ENCODE measurements at places on chromosomes 2 and 18.

GRCh38 chr2:30664761-30665358, 142.4 kb downstream of the CAPN13 start:
- no peak for DNase-seq

- DNase-seq: no peak
Observed at GRCh38 chr2:49416252-49416651, 261.9 kb upstream of the FSHR start.

DNA sequence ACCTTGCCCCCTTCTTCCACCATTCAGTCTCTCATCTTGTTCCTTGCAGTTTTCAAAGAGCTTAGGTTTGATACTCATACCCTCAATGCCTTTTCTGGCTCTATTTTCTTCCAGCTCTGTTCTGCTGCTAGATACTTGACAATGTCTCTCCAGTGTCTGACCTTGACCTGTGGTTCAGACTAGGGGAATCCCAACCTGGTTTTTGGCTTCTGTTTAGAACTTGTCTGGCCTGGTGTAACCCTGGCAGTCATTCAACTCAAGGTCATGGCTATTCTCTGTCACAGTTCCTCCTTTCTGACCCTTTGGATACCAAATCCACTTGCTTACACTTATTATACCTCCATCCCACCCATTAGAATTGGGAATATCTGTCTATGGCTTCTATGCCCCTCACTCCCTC, 31.8 kb upstream of the IMP4 start:
- no peak for DNase-seq

DNA sequence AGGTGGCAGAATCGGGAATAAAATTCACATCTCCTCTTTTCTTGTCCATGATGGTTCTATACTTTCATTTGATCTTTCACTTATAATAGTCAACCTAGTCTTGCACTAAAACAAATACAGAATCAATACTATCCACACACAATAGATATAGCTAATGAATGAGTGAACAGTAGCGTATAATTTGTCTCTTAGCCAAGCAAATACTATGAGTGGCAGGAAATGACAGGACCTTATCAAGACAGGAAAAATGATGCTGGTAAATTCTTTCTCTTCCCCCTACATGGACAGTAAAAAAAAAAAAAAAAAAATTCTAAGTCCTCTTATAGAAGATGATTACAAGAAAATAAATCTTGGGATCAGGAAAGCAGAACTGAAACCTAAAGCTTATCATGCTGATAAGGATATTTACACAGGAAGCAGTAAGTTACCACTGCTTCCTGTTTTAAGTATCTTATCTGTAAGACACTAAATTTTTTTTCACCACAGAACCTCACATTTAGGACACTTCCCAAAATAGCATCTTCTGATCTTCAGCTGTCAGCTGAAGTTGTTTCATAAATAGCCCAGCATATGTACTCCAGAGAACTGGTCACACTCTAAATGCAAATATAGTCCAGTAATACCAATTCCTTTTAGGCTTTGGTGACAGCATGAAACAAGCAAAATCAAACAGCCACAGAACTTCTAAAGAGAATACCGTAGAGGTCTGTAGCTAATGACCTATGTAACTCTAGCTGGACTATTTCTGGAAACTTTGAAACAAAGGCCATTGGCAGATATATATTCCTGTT, 27.0 kb downstream of the IRS1 start:
- no peak for DNase-seq

GRCh38 chr18:6646801-6647200, 82.7 kb upstream of the ARHGAP28 start:
- no peak for DNase-seq

- peak; percentile 53 for DNase-seq
Observed at GRCh38 chr2:10449838-10450691, 1.9 kb upstream of the ODC1 start.

GRCh38 chr2:105780606-105781005, 35.9 kb downstream of the NCK2 start:
- no peak for DNase-seq

DNA sequence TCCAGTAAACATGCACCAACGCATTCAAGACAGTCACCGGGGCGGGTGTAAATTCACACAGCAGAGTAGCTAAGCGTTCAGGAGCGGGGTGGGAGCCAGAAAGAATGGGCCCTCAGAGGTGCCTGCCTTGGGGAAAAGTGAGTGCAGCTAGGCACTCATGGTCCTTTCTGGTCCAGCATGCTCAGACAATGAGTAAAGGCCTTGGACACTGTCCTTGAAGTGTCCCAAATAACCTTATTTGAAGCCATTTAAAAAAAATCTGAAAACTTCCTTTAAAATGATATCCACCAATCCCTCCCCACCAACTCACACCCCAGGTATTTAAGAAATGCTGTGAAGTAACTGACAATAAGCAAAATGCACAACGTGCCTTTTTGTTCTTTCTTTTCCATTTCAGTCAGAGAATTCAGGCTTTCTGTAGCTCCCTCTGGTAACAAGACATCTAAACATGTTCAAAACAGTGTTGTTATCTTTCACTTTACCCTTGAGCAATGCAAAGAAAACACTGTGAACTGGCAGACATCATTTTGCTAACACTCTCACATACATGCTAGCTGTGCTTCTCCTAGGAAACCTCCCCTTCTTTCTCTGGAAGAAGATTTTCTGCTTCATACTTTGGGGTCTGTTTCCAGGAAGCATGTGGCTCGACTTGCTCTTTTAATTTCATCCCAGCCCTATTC, 445.1 kb upstream of the SPRED2 start:
- no peak for DNase-seq

DNA sequence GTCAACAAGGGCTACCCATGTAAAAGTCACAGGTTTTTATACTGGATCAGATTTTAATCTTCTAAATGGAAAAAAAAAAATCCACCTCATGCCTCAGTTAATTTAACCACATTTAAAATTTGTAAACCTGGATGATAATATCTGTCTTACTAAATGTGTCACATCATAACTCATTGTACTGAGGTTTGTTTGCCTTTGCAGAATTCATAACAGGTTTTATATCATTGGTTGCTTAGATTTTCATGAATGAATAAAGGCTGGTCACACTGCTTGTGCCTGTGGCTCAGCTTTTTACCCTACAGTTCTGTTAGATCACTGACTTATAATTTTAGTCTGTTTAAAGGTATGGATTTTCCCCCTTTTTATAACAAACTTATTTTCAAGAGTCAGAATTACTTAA, 48.9 kb downstream of the PSMD14 start:
- no peak for DNase-seq

DNA sequence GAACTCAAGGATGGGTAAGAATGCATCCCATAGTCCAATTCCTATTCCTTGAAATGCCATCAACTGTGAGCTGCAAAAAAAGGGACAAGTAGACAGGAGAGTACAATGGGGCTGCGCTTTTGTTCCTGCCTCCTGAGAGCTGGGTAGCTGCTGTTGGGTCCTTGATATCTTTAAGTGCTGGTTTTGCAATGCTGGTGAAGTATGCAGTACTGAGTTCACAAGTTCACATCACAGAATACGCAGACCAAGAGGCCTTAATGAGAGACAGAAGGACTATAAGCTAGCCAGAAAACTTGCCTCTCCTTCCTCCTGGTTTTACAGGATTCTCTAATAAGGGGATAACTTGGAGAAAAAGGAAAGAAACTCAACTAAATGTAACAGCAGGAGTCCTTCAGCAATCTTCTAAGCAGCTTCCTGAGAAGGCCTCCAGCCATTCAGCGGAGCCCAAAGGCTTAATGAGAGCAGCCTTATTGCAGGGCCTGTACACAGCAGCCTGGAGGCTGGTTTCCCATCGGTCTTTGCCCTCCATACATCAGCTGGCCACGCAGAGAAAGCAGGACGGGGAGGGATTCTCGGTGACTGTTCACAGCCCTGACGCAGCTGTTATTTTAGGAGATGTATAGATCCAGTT, 293.1 kb downstream of the CDCA7 start:
- no peak for DNase-seq

DNA sequence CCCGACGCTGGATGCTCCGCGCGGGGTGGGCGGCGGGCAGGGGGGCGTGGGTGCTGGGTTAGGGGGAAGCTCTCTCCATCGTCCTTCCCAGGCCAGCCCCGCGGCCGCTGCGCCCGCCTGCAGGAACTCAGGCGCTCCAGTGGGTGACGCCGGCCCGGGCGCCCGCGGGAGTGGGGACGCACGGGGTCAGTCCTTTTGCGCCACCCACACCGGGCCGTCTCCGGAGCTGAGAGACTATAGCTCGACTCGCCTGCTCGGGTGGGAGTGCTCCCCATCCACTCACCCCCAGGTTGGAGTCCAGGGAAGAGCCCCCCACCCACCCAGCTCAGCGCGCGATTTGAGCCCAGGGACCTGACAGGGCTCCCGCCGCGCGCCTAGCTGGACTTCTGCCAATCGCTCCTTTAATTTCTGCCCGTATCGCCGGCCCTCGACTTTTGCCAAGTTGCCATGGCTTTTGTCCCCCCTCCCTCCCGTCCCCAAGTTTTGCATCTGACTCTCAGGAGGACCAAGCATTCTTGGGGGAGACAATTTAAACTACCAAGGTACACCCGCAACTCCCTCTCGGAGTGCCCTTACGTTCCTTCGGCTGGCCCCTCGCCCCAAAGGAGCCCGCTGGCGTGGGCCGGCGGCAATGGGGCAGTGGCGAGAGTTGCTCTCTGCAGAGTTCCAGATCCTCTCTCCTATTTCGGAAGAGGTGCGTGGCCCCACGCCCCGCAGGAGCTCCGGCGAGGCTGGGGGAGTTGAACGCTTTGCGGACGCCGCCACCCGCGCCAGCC, 205.8 kb upstream of the SMAD2 start:
- no peak for DNase-seq

DNA sequence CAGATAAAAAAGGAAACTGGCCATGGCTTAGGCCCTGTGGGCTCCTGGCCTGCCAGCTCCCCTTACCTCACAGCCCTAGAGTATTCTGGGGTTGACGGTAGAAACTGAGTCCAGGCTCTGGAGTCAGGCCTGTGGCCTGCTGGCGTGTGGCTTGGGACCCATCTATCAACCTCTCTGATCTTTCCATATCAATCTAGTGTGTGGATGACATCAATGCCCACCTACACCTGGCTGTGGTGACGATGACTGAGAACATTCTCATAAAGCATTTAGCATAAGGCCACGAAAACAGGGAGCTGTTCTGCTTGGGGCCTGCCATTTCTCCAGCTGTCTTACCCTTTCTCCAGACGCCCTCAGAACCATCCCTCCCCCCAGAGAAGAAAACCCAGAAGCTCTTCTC, 17.9 kb downstream of the PCARE start:
- no peak for DNase-seq

GRCh38 chr2:218294430-218295022, 2.2 kb upstream of the TMBIM1 start:
- DNase-seq: no peak

- no peak for DNase-seq
Observed at GRCh38 chr18:37249171-37249886, 316.3 kb downstream of the CELF4 start.

- DNase-seq: no peak
Observed at GRCh38 chr18:50721451-50722120, 98.2 kb downstream of the MRO start.

- DNase-seq: no peak
Observed at GRCh38 chr2:100339823-100340222, 17.5 kb upstream of the LONRF2 start.

- DNase-seq: no peak
Observed at GRCh38 chr2:101012054-101012705, 10.1 kb downstream of the RPL31 start.

- no peak for DNase-seq
Observed at GRCh38 chr2:70069049-70069448, 18.2 kb upstream of the PCBP1 start.

DNA sequence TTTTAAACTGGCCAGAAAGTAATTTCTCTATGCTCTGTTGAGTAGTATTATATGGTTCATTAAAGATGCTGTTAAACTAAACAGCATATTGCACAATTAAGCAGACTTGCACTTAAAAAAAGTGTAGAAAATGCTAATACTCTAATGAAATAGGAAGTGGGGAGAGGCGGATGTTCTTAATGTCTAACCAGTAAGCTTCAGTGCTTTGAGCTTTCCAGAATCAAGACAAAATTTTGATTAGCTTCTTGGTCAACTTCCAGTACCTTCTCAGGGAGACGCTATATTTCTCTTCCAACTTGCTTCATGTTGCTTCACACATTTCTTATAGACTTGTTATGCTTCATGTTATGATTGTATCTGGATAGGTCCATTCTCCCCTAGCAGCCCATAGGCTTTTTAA, 89.1 kb downstream of the MAP2 start:
- no peak for DNase-seq

DNA sequence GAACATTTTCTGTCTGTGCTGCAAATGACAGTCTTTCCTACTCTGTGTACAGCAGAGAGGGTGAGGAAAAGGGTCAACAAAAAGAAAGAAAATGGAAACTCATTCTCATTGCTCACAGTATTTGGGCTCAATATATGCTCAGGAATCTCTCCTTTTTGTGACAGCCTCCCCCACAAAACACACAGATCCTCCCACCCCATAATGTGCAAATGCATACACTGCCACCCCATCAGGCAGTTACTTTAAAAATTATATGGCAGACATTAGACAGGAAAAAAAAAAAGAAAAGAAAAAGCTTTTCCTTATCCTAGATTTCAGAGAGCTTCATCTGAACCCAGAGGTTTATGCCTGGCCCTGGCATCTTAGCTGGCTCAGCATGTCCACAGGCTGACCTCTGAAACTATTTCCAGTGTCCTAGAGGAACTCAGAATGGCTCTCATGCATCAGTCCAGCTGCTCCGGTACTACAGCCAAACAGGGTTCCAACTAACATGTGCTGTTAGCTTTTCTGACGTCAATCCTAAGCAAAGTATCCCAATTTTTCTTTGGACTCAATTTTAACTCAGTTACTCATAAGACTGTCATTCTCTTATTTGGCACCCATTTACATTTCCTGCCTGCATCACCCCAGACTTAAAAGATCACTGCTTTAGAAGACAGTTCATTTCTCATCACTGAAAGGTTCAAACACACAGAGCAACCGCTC, 105.9 kb downstream of the RBMS1 start:
- DNase-seq: no peak

GRCh38 chr18:70288851-70289328, at the start of gene SOCS6:
TSS of gene SOCS6 (plus strand) at chr18:70289045. CDS start at chr18:70324669, 35,624 bp downstream.
- no peak for DNase-seq

GRCh38 chr2:199847181-199847864, 3.7 kb downstream of the FTCDNL1 start:
- no peak for DNase-seq

DNA sequence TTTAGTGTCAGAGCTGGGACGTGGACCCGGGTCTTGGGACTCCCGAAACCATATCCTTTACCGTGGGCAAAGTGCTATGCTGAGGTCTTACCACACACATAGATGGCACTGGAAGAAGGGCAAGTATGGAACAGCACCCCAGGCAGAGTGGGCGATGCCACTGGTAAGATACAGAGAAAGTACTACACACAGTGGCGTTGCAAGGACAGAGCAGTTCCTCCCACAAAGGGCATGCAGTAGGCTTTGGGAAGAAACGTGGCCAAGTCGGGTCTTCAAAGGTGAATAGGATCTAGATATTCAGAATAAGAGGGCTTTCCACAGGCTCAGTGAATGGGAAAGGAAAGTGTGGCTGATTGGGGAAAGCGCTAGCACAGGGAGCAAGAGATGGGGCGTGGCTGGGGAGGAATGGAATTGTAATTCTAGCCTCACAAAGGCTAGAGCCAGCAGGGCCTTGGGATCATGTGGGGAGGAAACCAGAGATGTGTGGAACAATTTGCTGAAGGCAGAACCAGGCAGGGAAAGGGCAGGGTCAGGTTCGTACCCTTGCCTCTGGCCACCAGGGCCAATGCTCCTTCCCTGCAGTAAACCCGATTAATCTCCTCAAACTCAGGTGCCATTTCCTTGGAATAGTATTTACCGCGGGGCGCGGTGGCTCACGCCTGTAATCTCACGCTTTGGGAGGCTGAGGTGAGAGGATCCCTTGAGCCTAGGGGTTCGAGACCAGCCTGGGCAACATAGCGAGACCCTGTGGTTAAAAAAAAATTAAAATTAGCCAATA, 36.0 kb downstream of the PCBP1 start:
- DNase-seq: no peak
